ENCODE measurements at places on chromosomes 6 and 20. TPM values are rescaled to one million over a fixed set of nuclear protein-coding genes. Genes with fewer than 3 reads are reported as not detected.

The GATA5 gene
- 2.5 TPM for total RNA-seq

GRCh38 chr6:39508515-39508914 lies 186.0 kb upstream of the KCNK16 start:
- DNase-seq = no peak
- H3K4me3 ChIP-seq = no peak overlapping the region
- no peaks in the 10 kb centered on the region for H3K27me3 ChIP-seq
- no peaks in the 10 kb centered on the region for H3K36me3 ChIP-seq
- no peaks in the 10 kb centered on the region for H3K4me1 ChIP-seq
- H3K27ac ChIP-seq = no peak overlapping the region

DNA sequence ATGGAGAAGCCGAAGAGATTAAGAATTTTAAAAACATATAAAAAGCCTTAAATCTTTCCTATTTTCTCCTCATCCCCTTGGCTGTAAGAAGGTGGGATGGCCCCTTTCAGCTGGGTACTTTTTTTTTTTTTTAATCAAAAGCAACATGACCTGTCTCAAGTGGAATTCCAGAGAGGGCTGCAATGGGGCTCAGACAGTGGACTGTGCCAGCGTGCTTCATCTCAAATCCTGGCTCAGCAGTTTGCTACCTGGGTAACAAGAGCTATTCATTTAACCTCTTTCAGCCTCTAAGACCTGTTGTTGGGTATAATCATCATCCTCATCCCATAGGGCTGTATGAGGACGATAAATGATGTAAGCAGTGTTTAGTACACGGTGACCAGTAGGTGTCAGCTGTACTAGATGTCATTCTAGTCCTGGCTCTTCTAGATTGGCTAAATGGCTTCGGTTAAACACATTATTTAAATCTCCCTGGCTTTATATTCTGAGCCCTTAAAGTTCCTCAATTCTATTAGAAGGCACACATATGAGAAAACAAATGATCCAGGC lies 6.9 kb upstream of the PPP1R3G start:
- H3K4me1 ChIP-seq = no peaks in the 10 kb centered on the region
- DNase-seq = no peak
- H3K27me3 ChIP-seq = no peaks in the 10 kb centered on the region
- H3K36me3 ChIP-seq = no peaks in the 10 kb centered on the region
- H3K27ac ChIP-seq = no peak overlapping the region
- no peak overlapping the region for H3K4me3 ChIP-seq

DNA sequence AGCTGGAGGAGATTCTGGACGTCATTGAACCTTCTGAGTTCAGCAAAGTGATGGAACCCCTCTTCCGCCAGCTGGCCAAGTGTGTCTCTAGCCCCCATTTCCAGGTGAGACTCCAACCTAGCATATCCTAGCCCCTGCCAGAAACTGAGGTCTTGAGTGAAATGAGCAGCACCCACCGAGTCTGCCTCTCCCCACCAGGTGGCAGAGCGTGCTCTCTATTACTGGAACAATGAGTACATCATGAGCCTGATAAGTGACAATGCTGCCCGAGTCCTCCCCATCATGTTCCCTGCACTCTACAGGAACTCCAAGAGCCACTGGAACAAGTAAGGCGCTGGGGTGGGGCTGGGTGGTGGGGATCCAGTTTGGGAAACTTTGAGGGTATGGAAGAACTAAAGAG lies 4.6 kb downstream of the MEA1 start:
- peaks cover 10% of the 10 kb centered on the region for H3K4me1 ChIP-seq
- H3K4me3 ChIP-seq = no peak overlapping the region
- H3K27me3 ChIP-seq = no peaks in the 10 kb centered on the region
- H3K36me3 ChIP-seq = peaks cover 58% of the 10 kb centered on the region
- DNase-seq = no peak

The LATS1 gene
- 29.8 TPM for total RNA-seq

The POU3F2 gene
- total RNA-seq = not detected

- no peaks in the 10 kb centered on the region for H3K4me1 ChIP-seq
- H3K4me3 ChIP-seq = no peak overlapping the region
- H3K27ac ChIP-seq = no peak overlapping the region
- no peaks in the 10 kb centered on the region for H3K36me3 ChIP-seq
These were observed 239.6 kb downstream of the ANKRD60 start for GRCh38 chr20:57988828-57989227.

DNA sequence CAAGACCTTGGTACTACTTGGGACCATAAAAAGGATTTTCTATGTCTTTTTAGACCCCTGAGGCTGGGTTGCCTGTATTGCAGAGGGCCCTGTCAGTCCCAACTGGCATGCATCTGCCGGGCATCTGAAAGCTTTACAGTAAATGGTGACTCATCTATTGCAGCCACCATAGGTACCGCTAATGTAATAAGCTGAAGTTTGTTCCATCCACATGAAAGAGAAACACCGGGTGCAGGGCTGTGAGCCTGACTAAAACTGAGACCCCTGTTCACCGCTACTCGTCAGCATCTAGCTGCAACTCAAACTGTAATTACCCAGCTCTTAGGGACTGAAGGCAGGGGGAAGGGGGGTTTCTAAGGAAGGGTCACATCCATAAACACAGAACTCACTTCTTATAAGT lies 49.5 kb downstream of the TRERF1 start:
- no peaks in the 10 kb centered on the region for H3K27me3 ChIP-seq
- DNase-seq = no peak
- H3K4me3 ChIP-seq = no peak overlapping the region
- peaks cover 11% of the 10 kb centered on the region for H3K4me1 ChIP-seq
- no peak overlapping the region for H3K27ac ChIP-seq

The PRICKLE4 gene
- 14.2 TPM for total RNA-seq

The OOEP gene
- 1.2 TPM for total RNA-seq

GRCh38 chr6:127077886-127078285 lies 40.6 kb upstream of the RSPO3 start:
- no peak overlapping the region for H3K4me3 ChIP-seq
- H3K36me3 ChIP-seq = no peaks in the 10 kb centered on the region
- H3K27ac ChIP-seq = no peak overlapping the region
- DNase-seq = no peak

The OLIG3 gene
- total RNA-seq = not detected

- H3K4me1 ChIP-seq = no peaks in the 10 kb centered on the region
- peaks cover 79% of the 10 kb centered on the region for H3K27me3 ChIP-seq
- H3K36me3 ChIP-seq = no peaks in the 10 kb centered on the region
- H3K27ac ChIP-seq = no peak overlapping the region
- H3K4me3 ChIP-seq = no peak overlapping the region
- DNase-seq = no peak
These were observed 85.2 kb upstream of the PHACTR3 start for GRCh38 chr20:59518881-59519706.

The MAN1A1 gene
- total RNA-seq = 74.0 TPM

The TMEM217 gene
- total RNA-seq = 1.8 TPM

DNA sequence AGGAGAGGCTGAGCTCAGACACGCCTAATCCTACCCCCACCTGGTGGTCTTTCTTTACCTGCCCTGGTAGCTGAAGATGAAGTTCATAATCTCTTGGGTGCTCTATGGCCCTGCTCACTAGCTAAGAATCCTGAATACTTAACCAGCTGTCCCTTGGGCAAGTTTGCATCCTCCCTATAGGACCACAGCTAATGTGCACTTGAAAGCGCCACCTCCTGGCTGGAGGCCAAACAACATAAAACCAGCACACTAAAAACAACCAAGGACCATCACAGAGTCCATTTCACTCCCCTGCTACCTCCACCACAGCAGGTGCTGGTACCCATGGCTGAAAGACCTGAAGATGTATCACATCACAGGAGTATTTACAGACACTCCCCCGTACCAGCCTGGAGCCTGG lies 155.5 kb upstream of the SLC24A3 start:
- no peaks in the 10 kb centered on the region for H3K27me3 ChIP-seq
- H3K4me3 ChIP-seq = no peak overlapping the region
- H3K4me1 ChIP-seq = no peaks in the 10 kb centered on the region
- no peaks in the 10 kb centered on the region for H3K36me3 ChIP-seq
- no peak overlapping the region for H3K27ac ChIP-seq

DNA sequence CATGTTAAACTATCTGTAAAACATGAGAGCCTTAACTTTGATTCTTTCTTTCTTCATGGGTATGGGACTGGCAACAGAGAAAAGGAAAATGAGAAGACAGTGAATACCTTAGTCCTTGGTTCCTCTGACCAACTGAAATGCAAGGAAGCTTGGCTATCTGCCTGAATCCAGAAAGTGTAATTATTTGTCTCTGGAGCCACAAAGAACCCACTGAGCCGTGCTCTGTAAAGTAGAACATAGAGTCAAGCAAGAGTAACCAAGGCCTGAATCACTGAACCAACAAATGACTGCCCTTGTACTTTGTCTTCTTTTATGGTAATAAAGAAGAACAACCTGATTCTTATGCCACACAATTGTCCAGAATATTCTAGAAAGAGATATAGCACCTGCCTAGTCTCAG lies 27.6 kb downstream of the PKHD1 start:
- no peak overlapping the region for H3K27ac ChIP-seq
- H3K4me3 ChIP-seq = no peak overlapping the region
- no peak for DNase-seq
- no peaks in the 10 kb centered on the region for H3K36me3 ChIP-seq
- no peaks in the 10 kb centered on the region for H3K27me3 ChIP-seq

The MEP1A gene
- total RNA-seq = not detected

- H3K4me3 ChIP-seq = no peak overlapping the region
- DNase-seq = no peak
- H3K27me3 ChIP-seq = no peaks in the 10 kb centered on the region
- no peaks in the 10 kb centered on the region for H3K36me3 ChIP-seq
These were observed 96.4 kb upstream of the MRPS10 start for GRCh38 chr6:42313941-42314570.

DNA sequence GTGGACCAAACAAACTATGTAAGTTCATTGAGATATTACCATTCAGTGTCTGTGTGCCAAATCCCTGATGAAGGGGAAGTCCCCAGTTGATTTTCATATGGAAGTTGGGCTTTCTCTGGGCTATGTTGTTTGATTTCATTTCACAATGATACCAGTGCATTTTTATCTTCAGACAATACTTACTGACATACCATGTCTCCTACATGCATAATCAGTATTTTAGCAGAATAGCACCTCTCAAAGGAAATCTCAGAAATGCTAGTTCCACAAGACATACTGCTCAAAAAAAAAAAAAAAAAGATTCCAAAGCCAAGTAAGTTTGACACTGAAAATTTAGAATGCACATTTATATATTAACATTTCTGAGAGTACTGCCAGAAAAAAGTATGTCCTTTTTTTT lies 168.8 kb upstream of the RNF217 start:
- no peak overlapping the region for H3K27ac ChIP-seq
- DNase-seq = no peak
- H3K36me3 ChIP-seq = no peaks in the 10 kb centered on the region
- H3K4me3 ChIP-seq = no peak overlapping the region
- H3K4me1 ChIP-seq = no peaks in the 10 kb centered on the region

The LIN28B gene
- total RNA-seq = not detected

DNA sequence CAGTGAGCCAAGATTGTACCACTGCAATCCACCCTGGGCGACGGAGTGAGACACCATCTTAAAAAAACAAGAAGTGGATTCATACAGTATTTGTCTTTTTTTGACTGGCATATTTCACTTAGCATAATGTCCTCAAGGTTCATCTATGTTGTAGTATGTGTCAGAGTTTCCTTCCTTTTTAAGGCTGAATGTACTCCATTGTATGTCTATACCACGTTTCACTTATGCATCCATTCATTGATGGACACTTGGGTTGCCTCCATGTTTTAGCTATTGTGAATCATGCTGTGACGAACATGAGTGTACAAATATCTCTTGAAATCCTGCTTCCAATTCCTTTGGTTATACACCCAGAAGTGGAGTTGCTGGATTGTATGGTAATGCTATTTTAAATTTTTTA lies 28.9 kb upstream of the FAM83D start:
- no peaks in the 10 kb centered on the region for H3K36me3 ChIP-seq
- H3K4me3 ChIP-seq = no peak overlapping the region
- no peak overlapping the region for H3K27ac ChIP-seq
- H3K27me3 ChIP-seq = peaks cover 5% of the 10 kb centered on the region
- no peaks in the 10 kb centered on the region for H3K4me1 ChIP-seq

The RMND1 gene
- total RNA-seq = 19.5 TPM

The GOPC gene
- 21.5 TPM for total RNA-seq

The ARMH2 gene
- not detected for total RNA-seq

DNA sequence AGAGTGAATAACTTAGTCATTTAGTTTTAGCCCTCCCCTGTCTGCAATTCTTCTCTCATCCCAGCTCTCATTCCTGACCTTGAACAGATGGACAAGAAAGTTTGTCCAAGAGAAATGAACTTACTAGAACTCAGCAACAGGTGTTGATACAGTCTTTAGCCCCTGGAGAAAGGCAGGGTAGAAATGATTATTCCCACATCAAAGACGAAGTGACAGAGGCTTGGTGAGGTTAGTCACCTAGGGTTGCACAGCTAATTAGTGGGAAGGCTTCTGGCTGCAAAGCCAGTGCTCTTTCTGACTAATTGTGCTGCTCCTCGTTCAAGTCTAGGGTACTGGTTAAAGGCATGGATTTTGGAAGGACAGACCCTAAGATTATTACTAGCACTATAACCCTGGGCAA lies 4.5 kb downstream of the ZDHHC14 start:
- H3K27me3 ChIP-seq = no peaks in the 10 kb centered on the region
- no peak overlapping the region for H3K4me3 ChIP-seq
- peaks cover 7% of the 10 kb centered on the region for H3K4me1 ChIP-seq
- H3K27ac ChIP-seq = no peak overlapping the region
- no peak for DNase-seq

DNA sequence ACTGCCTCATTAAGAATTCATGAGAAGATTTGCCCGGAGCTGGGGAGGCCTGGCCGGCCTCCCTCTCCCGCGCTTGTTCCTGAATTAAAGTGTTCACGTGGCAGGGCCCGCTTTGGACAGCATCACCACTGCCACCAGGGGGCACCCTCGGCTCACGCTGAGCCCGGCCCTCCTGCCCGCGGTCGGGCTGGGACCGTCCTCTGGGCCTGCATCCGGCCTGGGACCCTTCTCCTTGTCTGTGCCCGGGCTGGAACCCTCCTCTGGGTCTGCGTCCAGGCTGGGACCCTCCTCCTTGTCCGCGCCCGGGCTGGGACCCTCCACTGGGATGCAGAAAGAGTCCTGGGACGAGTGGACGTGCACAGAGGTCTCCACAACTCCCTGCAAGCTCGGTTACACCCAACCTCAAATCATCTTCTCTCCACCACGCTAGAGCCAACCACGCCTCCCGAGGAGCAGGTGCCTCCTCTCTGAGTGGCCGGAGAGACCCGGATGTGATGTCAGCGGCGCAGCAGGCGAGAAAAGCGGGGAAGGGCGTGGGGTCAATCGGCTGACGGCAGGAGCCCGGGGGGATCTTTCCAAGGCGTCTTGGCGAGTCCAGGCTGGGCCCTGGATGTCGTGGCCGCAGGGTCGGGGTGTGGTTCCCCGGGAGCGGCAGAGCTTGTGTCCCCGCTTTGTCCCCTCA lies 50.9 kb upstream of the DACT2 start:
- H3K4me1 ChIP-seq = peaks cover 3% of the 10 kb centered on the region
- DNase-seq = peak; percentile 84
- no peaks in the 10 kb centered on the region for H3K27me3 ChIP-seq
- no peak overlapping the region for H3K4me3 ChIP-seq
- no peak overlapping the region for H3K27ac ChIP-seq

The HINT3 gene
- 27.9 TPM for total RNA-seq

The VGLL2 gene
- not detected for total RNA-seq

The SCRT2 gene
- not detected for total RNA-seq
